ENCODE measurements at places on chromosomes 6 and 20. TPM values are rescaled to one million over a fixed set of nuclear protein-coding genes. Genes with fewer than 3 reads are reported as not detected.

OTOR gene
- total RNA-seq: not detected

BTBD3 gene
- total RNA-seq: 535 TPM

E2F1 gene
- 5.9 TPM for total RNA-seq

DNA sequence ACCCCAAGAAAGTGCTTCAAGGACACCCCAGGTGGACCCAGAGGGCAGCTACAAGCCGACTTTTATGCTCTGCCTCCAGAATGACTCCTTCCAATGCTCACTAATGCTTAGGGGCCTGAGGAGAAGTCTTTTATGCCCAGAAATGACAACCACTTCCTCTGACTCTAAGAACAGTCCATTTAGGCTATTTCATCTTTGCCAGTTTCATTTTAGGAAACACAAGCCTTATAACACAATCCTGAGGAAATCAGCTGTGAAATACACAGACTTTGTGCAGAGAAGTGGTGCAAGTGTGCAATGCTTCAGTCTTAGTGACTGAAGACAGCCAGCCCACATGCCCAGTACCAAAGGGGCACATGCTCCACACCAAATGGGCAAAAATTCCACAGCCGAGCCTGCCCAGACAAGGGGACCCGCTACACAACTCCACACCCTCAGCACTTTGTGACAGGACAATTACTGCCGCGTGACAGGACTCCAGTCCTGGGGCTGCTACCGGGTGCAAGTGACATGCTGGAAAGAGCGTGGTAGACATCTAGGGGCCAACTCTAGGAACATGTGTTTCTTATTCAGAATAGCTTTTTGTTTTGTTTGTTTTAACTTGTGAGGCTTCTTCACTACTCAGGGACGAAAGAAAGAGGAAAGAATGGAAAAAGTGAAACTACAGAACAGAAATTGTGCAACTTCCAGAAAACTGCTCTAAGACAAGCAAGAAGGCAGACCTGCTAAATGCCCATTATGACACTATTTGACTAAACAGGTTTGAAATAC lies 28.2 kb upstream of the PLAGL1 start:
- no peak for DNase-seq

GRCh38 chr20:34703424-34704176 lies 544 bp upstream of the TP53INP2 start:
- DNase-seq: no peak

DNA sequence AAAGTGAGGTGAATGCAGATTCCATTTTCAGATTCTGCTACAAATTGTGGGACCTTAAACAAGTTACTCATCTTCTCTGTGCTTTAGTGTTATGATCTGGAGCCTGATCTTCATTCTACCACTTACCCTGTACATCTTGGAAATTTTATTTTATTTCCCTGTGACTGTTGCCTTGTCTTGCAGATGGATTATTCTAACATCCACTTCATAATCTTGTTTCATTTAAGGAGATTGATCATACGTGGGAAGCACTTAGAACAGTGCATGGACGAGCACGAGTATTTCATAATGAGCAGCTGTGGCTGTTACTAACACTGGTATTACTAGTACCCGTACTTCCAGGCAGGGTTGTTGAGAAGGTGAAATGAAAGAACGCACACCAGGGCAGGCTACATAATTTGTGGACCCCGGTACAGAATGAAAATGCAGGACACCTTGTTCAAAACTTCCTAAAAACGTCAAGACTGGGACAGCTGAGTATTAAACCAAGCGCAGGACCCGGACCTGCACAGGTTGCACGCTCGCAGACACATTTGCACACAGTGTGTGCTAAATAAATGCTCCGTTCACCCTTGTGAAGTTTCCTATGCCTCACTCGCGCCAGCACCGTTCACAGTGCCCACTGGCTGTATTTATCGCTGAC lies 535 bp upstream of the CCDC170 start:
- no peak for DNase-seq

DNA sequence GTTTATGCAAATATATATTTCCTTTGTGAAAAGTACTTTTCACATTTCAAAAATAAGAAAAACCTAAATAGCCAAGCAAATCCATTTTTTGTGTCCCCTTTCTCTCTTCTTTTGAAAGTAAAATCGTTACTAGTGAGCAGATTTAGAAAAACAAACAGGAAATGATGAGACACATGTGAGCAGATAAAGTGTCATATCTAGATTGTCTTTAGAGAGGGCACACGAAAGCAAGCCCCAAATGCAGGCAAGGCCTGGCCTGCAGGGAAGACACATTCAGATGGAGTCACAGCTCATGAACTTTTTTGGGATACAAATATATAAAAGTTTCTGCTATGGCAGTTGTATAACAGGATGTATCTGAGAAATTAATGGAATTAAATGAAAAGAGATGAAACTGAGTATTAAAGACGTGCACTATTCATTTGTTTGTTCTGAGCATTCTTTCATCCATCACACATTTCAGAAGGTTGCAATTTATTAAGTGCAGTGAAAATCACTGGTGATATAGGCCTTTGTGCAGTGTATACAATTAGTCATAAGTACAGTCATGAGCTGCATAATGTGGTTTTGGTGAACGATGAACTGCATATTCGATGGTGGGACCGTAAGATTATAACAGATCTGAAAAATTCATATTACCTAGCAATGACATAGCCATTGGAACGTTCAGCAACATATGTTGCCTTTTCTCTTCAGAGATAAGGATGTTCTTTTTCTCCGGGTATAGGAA lies 101.4 kb downstream of the PACRG start:
- DNase-seq: no peak

GRCh38 chr6:136790411-136791295 lies 1.6 kb downstream of the MAP3K5 start:
- no peak for DNase-seq

DNA sequence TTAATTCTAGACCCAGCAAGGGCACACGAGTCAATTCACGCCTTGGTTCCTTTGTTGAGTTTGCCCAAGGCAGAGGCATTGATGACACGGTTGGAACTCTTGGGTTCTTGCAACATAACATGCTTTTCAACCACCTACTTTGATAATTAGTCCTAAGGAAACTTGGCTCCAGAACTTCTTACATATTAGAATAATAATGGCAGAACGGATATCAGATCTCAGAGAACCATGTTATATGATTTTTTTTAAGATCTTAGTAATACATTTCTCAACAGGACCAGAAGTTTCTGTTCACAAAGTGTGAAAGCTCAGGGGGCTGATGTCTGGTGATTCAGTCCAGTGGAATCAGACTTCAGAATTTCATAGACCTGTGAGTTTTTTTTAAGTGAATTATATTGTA lies 19.2 kb downstream of the SPTLC3 start:
- DNase-seq: no peak

DNA sequence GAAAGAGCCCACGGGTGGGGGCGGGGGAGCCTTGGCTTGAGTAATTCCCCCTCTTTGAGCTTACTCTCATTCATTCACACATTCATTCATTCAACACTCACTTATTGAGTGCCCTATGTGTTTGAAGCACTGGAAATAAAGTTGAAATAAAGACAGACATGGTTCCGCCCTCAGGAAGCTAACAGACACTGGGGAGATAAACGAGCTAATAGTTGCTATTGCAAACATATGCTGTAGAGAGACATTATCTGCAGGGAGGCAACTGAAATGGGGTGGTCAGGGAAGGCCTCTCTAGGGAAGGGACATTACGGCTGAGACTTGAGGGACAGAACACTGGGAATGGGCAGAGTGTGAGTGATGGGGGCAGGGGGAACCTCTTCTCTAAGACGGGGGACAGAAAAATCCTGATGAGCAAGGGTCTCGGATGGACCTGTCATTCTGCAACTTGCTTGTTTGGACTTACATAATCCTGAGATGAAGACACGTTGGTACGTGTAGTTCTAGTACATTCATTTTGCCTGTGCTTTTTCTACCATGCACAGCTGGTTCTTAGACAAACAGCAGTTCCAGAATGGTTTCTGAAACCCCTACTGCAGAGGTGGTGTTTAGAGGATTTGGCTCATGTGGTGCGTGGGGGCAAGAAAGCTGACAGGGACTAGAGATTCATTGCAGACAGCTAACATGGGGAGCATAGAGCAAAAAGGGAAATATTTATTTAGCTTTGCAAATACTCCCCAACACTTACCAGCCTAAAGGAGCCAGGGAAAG lies 71.1 kb upstream of the BLCAP start:
- DNase-seq: no peak

DNA sequence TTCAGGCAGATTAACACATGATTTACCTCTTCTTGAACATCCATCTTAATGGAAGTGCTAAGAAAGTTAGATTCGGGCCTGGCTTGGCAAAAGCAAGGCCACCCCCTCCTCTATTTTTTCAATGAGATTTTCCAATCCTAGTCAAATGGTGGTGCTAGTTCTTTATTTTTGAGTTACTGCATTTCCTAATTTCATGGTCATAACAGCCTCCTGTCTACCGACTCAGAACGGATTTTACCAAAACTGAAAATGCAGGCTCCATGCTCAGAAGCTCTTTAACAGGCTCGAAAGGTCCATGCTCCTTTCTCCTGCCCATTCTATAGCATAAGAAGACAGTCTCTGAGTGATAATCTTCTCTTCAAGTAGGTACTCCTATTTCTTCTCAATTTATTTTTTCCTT lies 117.2 kb upstream of the ESR1 start:
- no peak for DNase-seq
